ENCODE measurements at places on chromosomes 13 and 19. TPM values are rescaled to one million over a fixed set of nuclear protein-coding genes. Genes with fewer than 3 reads are reported as not detected.

PRRG2 gene
- total RNA-seq, result 0.25 TPM

GPR183 gene
- total RNA-seq, result 0.98 TPM

ZNF415 gene
- total RNA-seq, result 31.7 TPM

ZNF8 gene
- total RNA-seq, result 17.9 TPM

ARRDC2 gene
- total RNA-seq, result 2.5 TPM

ZNF296 gene
- total RNA-seq, result under 0.01 TPM

SLITRK6 gene
- 0.74 TPM for total RNA-seq

MUC16 gene
- total RNA-seq, result not detected

PLIN4 gene
- 0.49 TPM for total RNA-seq

ACP5 gene
- total RNA-seq, result 0.25 TPM

RASGRP4 gene
- total RNA-seq, result 0.25 TPM

LIPE gene
- total RNA-seq, result 6.9 TPM

MBOAT7 gene
- 18.9 TPM for total RNA-seq

CYSLTR2 gene
- total RNA-seq, result 3.0 TPM

HSD17B14 gene
- total RNA-seq, result 1.7 TPM

SERTM1 gene
- total RNA-seq, result 12.8 TPM

SIPA1L3 gene
- 10.6 TPM for total RNA-seq

OR7A5 gene
- not detected for total RNA-seq

NLRP4 gene
- not detected for total RNA-seq

ZNF57 gene
- total RNA-seq, result 3.7 TPM

ZNF99 gene
- 0.25 TPM for total RNA-seq

PSG3 gene
- not detected for total RNA-seq
